ENCODE measurements at places on chromosomes 4 and X.

- no peak for ATAC-seq
Measured at GRCh38 chrX:66872771-66873170, 233.9 kb upstream of the EDA2R start.

- ATAC-seq = no peak
Measured at GRCh38 chr4:120750152-120750525, 172.4 kb downstream of the PRDM5 start.

GRCh38 chrX:11254417-11255109 lies 38.6 kb upstream of the AMELX start:
- no peak for ATAC-seq

- no peak for ATAC-seq
Measured at GRCh38 chrX:148856505-148856904, 356.1 kb downstream of the AFF2 start.

DNA sequence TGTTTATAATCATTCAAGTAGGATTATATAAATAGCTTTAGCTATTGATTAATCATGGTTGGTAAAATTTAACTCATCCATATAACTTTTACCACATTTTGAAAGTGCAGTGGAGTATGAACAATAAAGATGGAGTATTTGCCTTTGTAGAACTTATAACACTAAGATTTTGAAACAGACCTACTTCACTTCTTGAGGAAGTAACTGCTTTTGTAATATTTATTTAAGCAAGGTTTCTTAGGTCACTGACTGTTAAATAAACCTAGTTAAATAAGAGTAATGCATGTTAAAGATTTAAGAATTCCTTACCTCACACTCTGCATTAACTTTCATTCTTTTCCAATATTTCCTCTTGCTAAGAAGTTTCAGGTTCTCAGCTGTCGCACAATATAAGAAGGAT lies 242.5 kb downstream of the CFAP299 start:
- no peak for ATAC-seq

GRCh38 chrX:70087857-70088630 lies 25.8 kb downstream of the OTUD6A start:
- ATAC-seq = no peak

GRCh38 chr4:21248331-21248730 lies 548.1 kb downstream of the PACRGL start:
- ATAC-seq = no peak

GRCh38 chrX:153933748-153934147 lies 1.1 kb downstream of the NAA10 start:
- ATAC-seq = no peak
